Skeletal muscle cell (primary cell): ENCODE measurements at places on chromosomes 16 and 17.

- no peak for DNase-seq
These were observed at the start of gene BAIAP3 for GRCh38 chr16:1333149-1333812. Gene BAIAP3, plus strand, starts transcription at chr16:1333645. Its CDS starts 4,905 bp downstream, at chr16:1338550.

GRCh38 chr16:8107296-8107695 lies 483.0 kb downstream of the TMEM114 start:
- no peak for DNase-seq

DNA sequence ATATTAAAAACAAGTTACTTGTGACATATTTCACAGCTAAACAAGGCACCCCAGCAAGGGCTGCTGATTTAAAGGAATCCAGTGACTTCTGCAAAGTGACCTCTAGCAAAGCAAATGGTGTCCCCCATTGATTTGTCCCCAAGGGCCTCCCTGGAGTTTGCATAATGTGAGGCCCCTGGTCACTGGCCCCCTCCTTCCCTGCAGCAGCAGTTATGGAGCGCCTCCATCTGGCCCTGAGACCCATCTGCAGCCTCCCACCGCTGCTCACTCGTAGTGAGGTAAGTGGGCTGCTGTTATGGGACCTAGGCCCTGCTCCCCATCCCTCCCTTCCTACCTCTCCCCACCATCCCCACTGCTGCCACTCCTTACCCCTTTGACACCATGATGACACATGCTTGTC lies 19.6 kb upstream of the EEF2K start:
- no peak for DNase-seq

DNA sequence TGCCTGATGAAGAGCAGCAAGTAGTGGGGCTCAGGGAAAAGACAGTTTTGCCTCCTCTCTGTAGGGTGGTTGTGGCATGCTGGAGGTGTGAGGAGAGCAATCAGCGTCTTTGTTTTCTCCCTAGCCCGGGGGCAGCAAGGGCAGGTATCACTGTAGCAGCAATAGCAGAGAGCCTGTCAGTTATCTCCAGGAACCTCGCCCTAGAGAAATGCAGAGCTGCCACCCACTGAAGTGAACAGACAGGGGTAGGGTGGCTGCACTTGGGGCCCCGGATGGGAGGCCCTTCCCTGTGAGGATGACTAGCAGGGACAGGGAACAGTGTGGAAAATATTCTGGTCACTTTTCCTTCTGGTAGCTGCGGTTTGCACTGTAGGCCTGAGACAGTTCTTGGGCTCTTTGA lies 886.5 kb downstream of the CDH8 start:
- no peak for DNase-seq

DNA sequence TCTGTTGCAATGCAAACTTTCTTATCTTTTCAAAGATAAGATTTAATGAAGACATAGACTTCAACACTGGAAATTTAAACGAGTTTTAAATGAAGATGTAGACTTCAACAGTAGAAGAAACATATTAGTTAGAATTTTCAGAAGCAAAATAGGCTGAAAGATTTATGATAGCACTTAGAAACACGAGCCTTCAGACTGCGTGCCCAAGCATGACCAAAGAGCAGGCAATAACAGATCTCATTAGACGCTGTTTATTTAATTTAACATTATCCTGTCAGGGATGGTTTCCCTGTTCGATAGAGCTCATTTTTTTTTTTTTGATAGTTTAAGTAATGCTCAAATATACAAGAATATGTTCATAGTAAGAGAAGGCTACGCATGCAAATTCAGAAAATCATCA lies 604.7 kb upstream of the SOX9 start:
- no peak for DNase-seq

GRCh38 chr16:83588070-83588469 lies 219.7 kb upstream of the HSBP1 start:
- DNase-seq = no peak

- no peak for DNase-seq
These were observed 148.9 kb upstream of the COX10 start for GRCh38 chr17:13920413-13920812.

DNA sequence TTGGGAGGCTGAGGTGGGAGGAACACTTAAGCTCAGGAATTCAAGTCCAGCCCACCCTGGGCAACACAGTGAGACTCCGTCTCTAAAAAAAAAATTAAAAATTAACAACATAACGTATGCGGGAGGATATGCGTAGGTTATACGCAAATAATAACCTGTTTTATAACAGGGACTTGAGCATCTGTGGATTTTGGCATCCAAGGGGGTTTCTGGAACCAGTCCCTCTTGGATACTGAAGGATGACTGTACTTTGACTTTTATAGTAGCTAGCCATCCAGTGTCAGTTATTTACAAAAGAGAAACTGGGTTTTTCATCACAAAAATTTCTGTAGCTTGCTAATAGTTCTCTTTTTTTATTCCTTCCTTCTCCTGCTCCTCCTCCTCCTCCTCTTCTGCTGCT lies 64.5 kb downstream of the TNRC6C start:
- DNase-seq = no peak

DNA sequence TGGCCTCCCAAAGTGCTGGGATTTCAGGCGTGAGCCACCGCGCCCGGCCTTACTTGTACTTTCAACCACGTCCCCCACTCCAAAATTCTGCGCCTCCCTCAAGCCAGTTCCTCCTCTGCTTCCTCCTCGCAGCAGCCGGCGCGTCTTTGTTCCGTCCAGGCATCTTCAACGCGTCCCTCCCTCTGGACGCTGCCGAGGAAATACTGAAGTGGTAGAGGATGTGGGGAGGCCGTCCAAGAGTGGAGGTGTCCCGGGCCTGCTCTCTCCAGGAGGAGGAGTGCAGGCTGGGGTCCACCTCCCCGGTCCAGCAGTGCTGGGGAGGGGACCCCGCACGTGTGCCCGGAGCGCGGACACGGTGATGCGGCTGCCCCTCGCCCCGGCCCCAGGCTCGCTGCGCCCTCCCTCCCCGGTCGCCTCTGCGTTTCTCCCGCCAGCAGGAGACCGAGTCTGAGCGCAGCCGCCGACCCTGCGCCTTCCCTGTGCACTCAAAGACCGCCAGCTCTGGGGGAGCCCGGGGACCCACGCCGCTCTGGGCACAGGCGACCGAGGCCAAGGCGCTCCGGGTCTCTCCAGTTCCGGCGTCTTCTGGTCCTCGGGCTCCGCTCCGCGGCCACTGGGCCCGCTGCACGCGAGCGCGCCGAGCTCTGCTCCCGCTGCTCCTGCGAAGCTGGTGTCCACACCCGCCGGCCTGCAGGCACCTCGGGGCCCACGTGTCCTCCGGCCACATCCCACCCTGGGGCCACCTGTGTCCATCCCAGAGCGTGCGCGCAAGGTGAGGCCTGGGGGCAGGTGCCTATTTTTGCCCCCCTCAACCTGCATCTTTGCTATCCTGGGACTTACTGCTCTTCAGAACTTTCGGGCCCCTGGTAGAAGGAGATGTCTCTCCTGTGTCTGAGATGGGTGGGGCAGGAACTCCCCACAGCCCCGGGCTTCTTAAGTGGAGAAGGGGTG lies 31.7 kb downstream of the OSBPL7 start:
- no peak for DNase-seq

DNA sequence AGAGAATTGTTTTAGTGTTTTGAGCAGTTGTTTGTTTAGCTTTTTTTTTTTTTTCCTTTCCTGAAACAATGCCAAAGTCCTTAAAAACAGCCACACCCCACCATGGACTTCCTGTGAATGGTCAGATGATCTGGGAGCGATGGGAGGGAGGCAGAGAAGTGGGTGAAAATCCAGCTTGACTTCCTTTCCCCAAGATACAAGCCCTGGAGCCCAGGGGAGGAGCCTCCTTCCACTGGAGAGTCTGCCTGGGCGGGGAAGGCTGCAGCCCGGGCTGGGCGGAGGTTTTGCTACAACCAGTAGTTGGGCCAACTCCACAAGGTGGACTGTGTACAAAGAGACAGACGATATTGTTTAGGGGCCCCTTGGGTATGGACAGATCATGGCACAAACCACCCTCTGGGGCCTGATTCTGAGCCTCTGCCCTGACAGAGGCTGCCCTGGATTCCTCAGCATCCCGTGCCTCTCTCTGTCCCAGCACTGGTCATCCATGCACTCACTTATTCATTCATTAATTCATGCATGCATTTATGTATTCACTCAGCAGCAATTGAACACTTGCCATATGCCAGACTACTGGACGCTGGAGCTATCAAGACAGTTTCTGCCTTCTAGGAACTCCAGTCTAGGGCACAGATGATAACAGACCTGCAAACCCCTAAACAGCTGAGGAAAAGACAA lies 29.8 kb downstream of the WSB1 start:
- DNase-seq = peak; percentile 23

DNA sequence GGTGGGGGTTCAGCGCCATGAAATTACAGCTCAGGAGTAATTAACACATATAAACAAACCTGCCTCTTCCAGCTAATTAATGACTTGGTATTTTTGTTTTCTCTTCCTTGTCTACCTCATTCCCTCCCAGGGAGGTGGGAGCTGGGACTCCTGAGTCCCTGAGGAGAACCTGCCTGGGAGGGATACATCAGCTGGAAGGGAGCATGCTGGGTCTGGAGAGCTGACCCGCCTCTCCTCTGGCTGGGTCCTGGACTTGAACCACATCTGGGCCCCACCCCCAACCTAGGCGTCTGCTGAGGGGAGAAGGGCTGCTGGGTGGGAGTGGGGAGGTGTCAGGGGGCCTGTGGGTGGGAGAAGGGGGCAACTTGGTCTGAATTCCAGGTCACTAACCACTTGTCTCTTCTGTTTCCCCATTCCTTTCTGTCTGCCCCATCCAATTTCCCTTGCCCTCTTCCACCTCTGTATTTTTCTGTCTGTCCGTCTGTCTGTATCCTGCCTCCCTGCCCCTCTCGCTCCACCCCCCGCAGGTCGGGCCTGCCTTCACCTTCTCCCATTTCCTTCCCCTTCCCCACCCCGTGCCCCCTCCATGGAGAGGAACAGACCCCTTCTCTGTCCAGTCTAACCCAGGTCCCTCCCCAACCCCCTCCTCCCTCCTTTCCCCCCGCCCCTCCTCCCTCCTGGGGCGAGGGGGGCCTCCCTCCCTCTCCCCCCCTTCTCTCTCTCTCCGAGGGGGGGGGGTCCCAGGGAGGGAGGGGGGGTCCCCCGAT lies at the start of gene NLGN2:
Gene NLGN2 (plus strand): TSS at position 361 of the 767 bp plus-strand sequence. CDS start 411 bp downstream, outside the sequence.
- DNase-seq = no peak

DNA sequence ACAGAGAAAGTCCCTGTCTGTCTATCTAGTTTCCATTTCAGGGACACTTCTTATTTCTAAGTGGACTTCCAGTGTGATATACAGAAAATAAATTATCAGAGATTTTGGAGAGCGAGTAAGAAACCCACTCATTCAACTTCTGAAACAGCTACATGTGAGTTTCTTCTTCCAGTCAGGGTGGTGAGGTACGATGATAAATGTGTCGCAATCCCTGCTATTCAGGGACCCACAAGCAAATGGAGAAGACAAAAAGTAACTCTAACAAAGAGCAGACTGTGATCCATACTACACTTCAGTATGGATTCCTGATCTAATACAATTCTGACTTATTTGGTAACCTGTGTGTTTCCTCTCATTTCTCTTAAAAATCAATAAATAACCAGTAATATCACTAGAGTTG lies 16.8 kb downstream of the CNTNAP4 start:
- DNase-seq = no peak

DNA sequence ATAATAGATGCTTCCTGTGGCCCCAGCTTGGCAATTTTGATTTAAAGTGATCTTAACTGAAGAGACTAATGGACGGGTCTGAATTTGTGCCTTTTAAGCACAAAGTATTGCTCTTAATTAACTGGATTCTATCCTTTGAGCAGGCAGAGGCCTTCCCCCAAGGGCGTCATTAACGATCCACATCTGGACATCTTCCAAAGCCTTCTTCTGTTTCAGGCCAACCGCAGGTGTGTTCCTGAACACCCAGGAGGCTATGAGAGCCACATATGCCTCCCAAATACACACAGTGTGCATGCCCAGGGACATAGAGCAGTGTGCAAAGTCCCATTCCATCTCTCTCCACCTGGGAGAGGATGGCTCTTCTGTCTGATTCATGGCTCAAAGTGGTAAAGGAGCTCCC lies 42.3 kb downstream of the MAPT start:
- DNase-seq = no peak

DNA sequence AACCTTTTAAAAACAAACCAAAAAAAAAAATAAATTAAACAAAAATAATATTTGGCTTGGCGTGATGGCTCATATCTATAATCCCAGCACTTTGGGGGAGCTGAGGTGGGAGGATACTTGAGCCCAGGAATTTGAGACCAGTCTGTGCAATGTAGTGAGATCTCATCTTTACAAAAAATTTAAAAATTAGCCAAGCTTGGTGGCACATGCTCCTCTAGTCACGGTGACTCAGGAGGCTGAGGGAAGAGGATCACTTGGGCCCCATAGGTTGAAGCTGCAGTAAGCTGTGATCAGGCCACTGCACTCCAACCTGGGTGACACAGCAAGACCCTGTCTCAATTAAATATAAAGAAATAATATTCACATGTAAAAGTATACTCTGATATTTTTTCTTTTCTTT lies 12.2 kb downstream of the GNGT2 start:
- DNase-seq = no peak

GRCh38 chr17:69478916-69479315 lies 64.4 kb downstream of the MAP2K6 start:
- DNase-seq = no peak

DNA sequence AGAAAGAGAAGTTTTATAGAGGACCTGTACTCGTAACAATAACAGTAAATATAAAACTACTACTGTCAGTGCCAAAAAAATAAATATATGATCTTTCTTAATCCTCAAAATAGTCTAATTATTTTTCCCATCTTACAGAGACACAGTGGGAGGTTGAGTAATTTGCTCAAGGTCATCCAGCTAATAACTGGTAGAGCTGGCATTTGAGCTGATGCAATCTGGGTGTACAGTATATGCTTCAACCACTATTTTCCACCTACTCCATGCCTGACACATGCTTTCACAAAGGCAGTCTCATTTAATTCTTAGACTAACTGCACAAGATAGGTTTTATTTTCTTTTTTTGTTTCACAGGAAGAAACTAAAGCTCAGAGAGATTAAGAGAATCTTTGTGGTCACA lies 33.6 kb downstream of the PIGL start:
- peak; percentile 35 for DNase-seq

DNA sequence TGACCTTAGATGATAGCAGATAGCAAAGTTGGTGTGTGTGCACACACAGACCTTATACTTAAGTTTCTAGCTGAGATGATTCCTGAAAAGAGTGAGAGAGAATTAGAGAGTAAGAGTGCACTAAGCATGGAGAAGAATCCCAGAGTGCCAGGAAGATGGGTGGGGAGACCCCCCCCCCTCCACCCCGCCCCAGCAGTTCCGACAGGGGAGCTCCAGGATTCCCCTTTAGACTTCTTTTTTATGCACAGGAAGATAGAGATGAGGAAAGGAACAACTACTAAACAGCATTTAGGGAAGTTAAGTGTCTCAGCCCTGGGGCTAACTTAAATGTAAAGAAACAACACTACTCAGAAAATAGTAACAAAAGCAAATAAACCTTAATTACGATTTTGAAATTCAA lies 878.0 kb upstream of the GOT2 start:
- DNase-seq = no peak
